ENCODE measurements at places on chromosomes 1 and 21.

DNA sequence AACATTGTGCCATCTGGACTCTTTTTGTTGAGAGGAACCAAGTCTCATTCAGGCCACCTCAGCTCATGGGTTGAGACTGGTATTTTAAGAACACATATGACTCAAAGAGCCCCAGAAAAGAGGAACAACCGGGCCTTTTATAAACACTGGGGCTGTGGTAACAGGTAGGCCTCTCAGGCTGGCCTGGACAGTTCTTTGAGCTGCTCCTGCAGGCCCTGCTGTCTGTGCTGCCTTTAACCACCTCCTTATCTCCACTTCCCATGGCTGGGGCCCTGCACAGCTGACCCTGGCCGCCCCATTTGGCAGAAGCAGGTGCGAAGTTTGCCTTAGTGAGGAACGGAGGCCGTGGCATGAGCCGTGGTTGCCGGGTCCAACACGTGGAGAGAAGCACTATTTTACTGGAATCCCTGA, 163.3 kb downstream of the RHOU start:
- peak; percentile 48 for DNase-seq

- no peak for DNase-seq
Observed at GRCh38 chr1:14824314-14824915, 225.9 kb downstream of the KAZN start.

- peak; percentile 74 for DNase-seq
Observed at GRCh38 chr1:68321084-68321685, 88.9 kb upstream of the WLS start.

GRCh38 chr1:111205714-111206050, 5.2 kb upstream of the DENND2D start:
- DNase-seq, result no peak

DNA sequence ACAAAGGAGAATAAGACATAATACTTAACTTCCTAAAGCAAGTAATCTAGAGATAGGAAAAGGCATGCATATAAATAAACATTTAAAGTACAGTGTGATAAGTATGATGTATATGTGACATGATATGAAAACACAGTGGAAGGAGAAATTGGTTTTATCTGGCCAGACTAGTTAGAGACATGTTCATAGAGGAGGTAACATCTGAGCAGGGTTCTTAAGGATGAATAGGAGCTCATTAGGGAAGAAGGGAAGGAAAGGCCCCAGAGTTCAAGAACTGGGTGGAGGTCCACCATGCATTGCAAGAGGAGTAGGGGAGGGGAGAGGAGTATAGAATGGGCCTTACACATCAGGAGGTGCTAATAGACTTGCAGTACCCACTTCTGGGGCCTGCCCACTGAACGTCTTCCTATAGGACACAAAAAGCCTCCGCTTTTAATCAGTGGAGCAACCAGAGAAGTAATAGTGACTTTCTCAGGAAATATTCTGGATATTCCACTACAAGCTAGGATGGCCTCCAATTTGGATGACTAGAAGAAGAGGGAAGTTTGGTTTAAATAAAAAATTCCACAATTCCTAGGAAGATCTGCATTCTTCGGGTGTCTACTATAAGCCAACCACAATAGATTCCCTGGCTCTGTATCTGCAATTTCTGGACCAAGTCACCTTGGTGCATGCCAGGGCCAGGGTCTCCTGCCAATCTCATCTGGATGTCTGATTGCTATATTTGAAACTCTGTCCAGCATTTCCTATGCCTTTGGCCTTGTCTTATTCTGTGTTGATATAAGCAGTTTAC, 41.9 kb downstream of the NGF start:
- DNase-seq, result no peak

DNA sequence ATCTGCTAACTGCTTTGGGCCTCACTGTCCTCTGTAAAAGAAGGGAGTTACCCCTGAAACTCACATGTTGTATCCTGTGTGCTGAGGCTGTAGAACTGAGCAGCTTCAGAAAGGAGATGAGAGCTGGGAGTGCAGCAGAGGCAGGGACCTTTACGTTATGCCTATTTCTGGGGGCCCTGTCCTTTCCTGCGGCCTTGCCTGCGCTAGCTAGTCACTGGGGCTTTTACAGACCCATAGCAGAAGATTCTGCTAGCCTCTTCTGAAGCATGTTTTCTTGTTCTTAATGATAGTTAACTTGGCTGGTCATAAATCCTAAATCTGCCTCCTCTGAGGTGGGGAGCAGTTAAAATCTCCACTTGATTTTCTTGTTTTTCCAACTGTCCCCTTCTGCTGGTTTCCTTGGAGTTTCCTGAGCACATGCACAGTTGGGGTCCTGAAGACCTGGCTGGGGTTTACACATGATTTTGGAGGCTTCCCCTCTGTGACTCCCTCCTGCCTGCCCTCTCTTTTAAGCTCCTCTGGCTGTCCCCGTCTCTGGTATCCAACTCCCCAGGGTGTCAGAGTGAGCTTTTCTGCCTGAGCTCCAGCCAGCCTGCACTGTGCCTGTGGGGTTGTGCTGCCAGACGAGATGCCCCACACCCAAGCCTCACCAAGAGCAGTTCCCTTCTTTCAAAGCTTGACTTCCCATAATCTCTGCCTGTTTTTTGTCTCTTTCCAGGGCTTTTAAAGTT, 76.6 kb downstream of the NOS1AP start:
- DNase-seq, result no peak

GRCh38 chr1:20982316-20982715, 194.4 kb downstream of the EIF4G3 start:
- DNase-seq, result no peak

DNA sequence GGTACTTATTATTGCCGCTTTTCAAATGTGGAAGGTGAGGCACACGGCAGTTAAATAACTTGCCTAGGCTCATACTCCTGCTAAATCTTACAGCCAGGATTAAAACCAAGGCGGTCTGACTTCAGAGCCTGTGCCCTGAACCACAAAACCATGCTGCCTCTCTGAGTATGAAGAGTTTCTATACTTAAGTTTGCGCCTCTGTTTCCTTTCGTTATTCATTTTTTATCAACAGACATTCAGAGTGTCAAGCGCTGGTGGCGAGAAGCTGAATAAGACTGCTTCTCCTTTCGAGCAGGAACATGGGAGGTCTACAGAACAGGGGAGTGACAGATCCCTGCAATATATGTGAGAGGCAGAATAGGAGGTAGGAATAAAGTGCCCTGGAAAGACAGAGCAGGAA, 96.0 kb upstream of the DUSP10 start:
- DNase-seq, result no peak

DNA sequence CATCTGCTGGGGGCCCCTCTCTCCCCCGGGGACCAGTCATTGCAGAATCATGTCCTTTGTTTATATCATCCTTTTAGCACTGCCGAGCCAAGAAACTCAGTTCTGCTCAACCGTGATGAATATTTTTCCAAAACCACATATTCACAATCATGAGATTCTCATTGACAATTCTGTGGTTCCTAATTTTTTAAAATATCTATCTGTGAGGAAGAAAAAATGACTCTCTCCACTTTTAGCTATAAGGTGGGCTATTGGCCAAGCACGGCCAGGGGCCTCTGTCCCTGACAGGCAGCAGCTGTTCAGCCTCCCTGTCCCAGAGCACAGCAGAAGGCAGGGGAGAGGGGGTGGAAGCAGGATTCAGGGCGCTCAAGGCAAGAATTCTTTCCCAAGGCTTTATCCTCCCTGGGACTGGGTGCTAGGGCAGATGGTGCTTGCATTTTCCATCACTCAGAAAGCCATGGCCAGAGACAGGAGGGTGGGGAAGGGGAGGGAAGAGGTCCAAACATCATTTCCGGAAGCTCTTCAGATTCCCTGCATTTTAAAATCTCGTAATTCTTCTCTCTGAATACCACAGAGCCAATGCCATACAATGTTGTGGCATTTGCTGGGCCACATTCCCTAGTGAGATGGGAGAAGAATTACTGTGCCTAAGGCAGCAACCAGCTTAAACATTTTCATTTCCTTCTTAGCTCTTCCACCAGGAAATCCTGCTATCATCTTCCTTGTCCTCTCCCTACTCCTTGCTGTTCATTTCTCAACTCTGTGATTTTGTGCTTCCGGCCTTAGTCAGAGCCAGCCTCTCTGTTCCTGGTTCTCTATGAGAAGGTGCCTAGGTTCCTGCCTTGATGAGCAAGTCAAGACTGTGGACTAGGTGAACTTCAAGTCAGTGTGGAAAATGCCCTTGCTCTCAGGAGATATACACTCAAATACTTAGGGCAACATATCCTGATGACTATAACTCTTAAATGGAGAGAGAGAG, 60.3 kb downstream of the KCNJ6 start:
- DNase-seq, result no peak
